ENCODE measurements at places on chromosomes 6 and 20.

- no peak for DNase-seq
- H3K36me3 ChIP-seq, result no peaks in the 10 kb centered on the region
- H3K27me3 ChIP-seq, result no peaks in the 10 kb centered on the region
- no peak overlapping the region for H3K4me3 ChIP-seq
- no peak overlapping the region for H3K27ac ChIP-seq
Observed at GRCh38 chr20:8454137-8454712, 322.2 kb downstream of the PLCB1 start.

DNA sequence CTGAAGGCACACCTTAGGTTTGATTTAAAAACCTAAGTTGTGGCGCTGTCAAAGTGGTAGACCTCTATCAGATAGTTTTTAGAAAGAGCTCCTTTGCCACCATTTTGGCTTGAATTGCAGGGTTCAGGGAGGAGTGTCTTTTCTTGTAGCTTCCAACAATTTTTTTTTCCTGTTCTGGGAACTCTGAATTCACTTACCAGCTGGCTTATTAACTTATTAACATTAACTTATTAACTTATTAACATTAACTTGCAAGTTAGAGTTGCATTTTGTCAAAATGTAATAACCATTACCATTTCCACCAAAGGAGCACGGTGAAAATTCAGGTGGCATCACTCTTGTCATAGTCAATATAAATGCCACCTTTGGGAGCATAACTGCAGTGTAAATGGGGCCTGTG, 181.9 kb downstream of the ISM1 start:
- H3K27ac ChIP-seq, result no peak overlapping the region
- DNase-seq, result no peak
- H3K36me3 ChIP-seq, result no peaks in the 10 kb centered on the region

- H3K27me3 ChIP-seq, result no peaks in the 10 kb centered on the region
- H3K4me3 ChIP-seq, result no peak overlapping the region
- no peaks in the 10 kb centered on the region for H3K36me3 ChIP-seq
- H3K4me1 ChIP-seq, result no peaks in the 10 kb centered on the region
Observed at GRCh38 chr6:130282234-130282995, 59.7 kb upstream of the SAMD3 start.

DNA sequence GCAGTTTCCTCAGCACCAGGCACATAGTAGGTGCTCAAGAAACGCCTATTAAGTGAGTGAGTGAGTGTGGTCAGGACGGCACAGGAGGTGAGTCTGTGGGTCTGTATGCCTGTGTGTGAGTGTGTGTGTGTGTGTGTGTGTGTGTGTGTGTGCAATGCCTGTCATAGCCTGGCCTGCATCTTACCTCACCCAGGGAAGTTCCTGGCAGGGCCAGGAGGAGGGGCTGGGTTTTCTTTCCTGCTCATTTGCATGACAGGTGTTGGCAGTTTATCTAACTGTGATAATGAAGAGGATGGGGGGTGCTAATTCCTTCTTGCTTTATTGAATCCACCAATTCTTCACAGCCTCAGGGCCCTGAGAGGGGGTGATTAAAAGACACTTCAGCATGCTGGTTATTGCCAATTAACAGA, 146.7 kb upstream of the MLN start:
- DNase-seq, result no peak
- H3K27me3 ChIP-seq, result no peaks in the 10 kb centered on the region
- H3K4me1 ChIP-seq, result no peaks in the 10 kb centered on the region
- no peak overlapping the region for H3K4me3 ChIP-seq
- no peak overlapping the region for H3K27ac ChIP-seq

- H3K27me3 ChIP-seq, result no peaks in the 10 kb centered on the region
- no peak for DNase-seq
- H3K36me3 ChIP-seq, result no peaks in the 10 kb centered on the region
- H3K4me3 ChIP-seq, result no peak overlapping the region
Observed at GRCh38 chr6:154513601-154514320, 3.3 kb upstream of the CNKSR3 start.

DNA sequence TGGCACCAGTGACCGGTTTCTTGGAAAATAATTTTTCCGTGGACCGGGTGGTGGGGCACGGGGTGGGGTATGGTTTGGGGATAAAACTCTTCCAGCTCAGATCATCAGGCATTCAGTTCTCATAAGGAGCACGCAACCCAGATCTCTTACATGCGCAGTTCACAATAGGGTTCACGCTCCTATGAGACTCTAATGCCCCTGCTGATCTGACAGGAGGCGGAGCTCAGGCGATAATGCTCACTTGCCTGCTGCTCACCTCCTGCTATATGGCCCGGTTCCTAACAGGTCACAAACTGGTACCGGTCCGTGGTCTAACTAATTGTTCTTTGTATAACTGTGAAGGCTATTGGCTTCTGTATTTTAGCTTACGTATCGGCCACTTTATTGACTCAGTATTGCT, 51.7 kb downstream of the VSTM2L start:
- no peak overlapping the region for H3K27ac ChIP-seq
- H3K27me3 ChIP-seq, result no peaks in the 10 kb centered on the region
- no peaks in the 10 kb centered on the region for H3K4me1 ChIP-seq
- no peaks in the 10 kb centered on the region for H3K36me3 ChIP-seq
- DNase-seq, result no peak

DNA sequence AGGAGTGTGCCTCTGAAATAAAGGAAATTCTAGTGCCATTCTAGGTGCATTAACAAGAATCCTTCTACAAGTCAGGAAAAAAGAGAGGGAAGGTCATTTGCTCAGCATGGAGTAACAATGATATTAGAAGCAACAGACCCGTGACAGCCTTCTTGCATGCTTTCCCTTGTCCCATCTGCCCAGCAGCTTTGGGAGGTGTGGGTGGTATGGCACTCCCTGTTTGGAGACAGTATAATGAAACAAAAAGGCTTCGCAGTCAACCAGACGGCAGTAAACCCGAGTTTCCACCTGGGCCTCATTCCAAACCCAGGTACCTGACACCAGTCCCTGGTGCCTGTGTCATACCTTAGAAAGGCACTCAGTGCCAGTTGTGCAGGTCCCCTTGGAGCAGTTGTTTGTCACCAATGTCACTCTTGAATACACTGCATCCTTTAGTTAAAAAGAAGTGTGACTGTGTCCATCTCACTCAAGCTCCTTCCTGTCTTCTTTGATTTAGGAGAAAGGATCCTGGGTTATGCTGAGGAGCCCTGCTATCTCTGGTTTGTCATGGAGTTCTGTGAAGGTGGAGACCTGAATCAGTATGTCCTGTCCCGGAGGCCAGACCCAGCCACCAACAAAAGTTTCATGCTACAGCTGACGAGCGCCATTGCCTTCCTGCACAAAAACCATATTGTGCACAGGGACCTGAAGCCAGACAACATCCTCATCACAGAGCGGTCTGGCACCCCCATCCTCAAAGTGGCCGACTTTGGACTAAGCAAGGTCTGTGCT, 14.7 kb downstream of the STK35 start:
- H3K4me1 ChIP-seq, result peaks cover 11% of the 10 kb centered on the region
- no peak overlapping the region for H3K4me3 ChIP-seq
- H3K36me3 ChIP-seq, result no peaks in the 10 kb centered on the region

- H3K27me3 ChIP-seq, result no peaks in the 10 kb centered on the region
- no peaks in the 10 kb centered on the region for H3K4me1 ChIP-seq
- no peak overlapping the region for H3K27ac ChIP-seq
- H3K36me3 ChIP-seq, result no peaks in the 10 kb centered on the region
Observed at GRCh38 chr6:168249746-168250145, 69.8 kb downstream of the DACT2 start.

GRCh38 chr20:25750765-25751696, 54.4 kb upstream of the ZNF337 start:
- H3K4me3 ChIP-seq, result peak overlapping the region; percentile 39
- H3K27me3 ChIP-seq, result no peaks in the 10 kb centered on the region
- peak overlapping the region; percentile 61 for H3K27ac ChIP-seq
- DNase-seq, result peak; percentile 55

DNA sequence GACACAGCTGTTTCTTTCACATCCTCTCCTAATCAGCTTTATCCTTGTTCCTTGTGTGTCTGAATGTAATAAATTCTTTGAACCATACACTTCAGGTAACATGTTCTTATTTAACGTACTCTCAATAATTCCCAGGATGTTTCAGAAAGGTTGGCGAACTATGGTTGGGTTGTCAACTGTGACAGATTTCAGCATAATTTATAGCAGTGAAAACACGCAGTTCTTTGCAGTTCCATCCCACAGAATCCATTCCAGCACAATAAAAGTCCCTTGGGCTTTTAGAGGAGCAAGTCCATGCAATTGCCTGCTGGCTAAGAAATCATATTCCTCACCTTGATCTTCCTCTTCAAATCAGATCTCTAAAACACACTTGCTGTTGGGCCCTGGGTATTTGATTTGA, 119.3 kb downstream of the COL9A1 start:
- no peak for DNase-seq
- no peaks in the 10 kb centered on the region for H3K4me1 ChIP-seq
- no peak overlapping the region for H3K27ac ChIP-seq
- H3K27me3 ChIP-seq, result no peaks in the 10 kb centered on the region
- H3K4me3 ChIP-seq, result no peak overlapping the region
- no peaks in the 10 kb centered on the region for H3K36me3 ChIP-seq
